ENCODE measurements at places on chromosomes 16 and 17.
A peak's percentile ranks its signal among the peaks of the same experiment; 100 is the strongest.

DNA sequence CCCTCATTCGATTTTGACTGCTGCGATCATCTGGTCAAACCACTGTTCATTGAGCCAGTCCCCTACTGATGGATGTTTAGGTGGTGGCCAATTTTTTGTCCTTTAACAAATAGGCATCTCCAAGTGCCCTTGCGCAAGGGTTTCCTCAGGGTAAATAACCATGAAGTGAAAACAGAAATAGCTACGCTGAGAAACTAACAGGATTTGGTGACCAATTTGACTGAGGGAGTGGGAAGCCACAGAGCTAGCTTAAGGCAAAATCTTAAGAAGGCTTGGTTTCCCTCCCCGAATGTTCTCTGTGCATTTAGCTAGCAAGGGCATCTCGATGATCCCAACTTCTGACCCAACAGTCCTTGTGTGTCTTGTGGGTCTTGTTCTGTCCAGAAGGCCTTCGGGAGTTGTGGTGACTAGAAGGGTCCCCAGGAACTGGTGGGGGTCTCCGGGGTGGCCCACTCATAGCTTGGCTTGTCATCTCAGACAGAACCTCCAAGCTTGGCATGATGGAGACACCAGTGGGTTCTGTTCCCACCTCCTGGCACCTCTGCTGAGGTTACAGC, 117.2 kb downstream of the SOCS1 start:
- DNase-seq, result no peak

DNA sequence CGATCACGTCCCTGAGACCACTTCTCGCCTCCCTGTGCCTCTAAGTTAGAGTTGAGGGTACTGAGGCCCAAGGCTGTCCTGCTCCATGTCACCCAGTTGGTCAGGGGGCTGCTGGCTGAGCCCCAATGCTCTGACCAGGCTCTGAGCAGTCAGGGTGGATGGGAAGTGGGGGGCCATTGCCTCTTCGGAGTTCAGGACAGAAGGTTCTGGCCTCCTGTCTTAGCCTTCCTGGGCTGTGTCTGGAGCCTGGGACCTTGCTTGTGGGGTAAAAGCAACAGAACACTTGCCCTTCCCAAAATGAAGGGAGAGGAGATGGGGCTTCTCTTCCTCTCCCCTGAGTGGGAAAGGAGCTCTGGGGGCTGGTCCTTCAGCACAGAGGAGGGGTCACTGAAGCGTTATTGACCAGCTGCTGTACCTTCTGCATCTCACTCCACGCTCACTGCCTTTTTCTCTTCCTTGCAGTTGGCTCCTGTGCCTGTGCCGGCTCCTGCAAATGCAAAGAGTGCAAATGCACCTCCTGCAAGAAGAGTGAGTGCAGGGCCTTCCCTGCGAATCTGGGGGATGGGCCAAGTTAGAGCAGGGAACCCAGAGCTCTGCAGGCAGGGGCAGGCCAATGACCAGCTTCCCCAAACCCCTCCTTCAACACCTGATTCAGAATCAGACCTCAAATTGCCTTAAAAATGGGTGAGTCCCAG, 580 bp downstream of the MT1X start:
- no peak for DNase-seq

- peak; percentile 10 for DNase-seq
These were observed 1.9 kb downstream of the HNF1B start for GRCh38 chr17:37742762-37743611.

GRCh38 chr17:30805944-30806456, 18.5 kb downstream of the CRLF3 start:
- no peak for DNase-seq

- DNase-seq, result no peak
These were observed 30.4 kb downstream of the CCDC182 start for GRCh38 chr17:57714665-57715180.

DNA sequence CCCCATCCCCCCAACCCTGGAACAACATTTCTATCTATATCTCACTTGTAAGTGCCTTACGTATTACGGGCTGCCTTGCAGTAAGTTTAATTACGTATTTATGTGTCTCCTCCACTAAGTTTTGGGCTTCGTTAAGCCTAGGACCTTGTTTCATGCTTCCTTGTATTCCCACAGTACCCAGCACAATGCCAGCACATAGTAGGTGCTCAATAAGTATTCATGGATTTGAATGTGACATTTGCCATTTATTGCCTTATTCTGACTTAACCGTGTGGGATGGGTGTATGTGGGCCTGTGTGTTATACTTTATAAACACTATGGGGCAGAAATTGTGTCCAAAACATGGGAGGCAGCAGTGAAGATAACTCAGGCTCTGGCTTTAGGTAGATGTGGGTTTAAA, 6.0 kb downstream of the COA3 start:
- DNase-seq, result no peak

DNA sequence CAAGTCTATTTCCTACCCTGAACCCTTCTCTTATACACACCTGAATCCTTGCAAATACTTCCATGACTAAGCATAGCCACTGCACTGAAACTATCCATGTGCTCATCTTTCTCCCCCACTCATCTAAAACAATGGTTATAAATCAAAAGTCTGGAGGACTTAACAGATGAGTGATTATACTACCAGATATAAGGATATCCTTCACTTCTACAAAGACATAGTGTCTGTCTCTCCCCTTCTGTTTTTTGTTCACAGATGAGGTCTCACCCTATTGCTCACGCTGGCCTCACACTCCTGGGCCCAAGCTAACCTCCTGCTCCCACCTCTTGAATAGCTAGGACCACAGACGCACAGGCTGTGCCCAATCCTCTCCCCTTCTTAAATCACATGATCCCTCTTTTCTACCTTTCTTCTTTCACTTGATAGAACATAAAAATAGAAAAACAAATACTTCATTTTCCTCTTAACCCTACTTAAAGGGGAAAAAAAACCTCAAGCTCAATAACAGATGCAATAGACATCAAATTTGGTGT, 19.2 kb downstream of the CEP112 start:
- DNase-seq, result no peak

DNA sequence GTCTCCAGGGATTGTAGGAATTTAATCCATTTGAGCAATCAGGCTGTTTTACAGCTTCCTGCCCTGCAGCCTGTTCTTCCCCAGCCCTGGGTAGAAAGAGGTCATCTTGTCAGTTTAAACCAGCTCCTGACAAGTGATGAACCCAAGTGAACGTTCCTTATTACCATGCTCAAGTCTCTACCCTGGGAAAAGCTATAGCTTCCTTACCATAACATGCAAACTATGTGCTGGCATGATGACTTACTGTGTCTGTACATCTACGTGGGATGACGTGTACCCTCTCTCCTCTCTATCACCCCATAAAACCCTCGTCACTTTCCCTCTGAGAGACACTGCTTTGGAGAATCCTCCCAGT, 452.2 kb downstream of the XYLT1 start:
- no peak for DNase-seq

DNA sequence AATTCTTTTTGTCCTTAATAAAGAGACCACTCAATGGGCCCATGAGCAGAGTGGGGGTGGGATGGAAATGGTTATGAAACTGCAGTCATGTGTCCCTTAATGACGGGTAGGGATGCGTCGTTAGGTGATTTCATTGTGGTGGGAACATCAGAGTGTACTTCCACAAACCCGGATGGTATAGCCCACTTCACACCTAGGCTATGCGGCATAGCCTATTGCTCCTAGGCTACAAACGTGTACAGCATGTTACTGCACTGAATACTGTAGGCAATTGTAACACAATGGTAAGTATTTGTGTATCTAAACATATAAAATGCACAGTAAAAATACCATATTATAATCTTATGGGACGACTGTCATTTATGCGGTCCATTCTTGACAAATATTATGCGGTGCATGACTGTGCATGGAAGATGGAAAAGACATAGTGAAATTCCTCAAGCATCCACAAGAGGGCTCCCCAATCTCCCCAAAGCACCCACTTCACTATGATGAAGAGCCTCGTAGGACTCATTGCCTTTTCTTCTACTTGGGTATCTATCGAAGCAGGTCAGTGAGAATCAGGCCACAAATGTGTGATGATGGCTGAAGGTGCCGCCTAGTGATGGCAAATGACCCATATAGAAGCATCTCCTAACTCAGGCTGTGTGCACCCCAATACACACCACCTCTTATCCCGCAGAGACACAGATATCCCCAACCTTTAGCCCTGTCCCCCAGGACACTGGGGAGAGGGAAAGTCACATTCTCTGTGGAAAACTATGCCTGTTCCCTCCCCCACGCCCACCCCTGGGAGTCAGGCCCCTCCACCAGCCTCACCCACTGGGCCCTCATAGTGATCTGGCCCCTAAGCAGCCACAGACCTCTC, 43.5 kb downstream of the TBX21 start:
- peak; percentile 44 for DNase-seq

GRCh38 chr17:17551361-17551760, 40.1 kb downstream of the PEMT start:
- DNase-seq, result no peak

DNA sequence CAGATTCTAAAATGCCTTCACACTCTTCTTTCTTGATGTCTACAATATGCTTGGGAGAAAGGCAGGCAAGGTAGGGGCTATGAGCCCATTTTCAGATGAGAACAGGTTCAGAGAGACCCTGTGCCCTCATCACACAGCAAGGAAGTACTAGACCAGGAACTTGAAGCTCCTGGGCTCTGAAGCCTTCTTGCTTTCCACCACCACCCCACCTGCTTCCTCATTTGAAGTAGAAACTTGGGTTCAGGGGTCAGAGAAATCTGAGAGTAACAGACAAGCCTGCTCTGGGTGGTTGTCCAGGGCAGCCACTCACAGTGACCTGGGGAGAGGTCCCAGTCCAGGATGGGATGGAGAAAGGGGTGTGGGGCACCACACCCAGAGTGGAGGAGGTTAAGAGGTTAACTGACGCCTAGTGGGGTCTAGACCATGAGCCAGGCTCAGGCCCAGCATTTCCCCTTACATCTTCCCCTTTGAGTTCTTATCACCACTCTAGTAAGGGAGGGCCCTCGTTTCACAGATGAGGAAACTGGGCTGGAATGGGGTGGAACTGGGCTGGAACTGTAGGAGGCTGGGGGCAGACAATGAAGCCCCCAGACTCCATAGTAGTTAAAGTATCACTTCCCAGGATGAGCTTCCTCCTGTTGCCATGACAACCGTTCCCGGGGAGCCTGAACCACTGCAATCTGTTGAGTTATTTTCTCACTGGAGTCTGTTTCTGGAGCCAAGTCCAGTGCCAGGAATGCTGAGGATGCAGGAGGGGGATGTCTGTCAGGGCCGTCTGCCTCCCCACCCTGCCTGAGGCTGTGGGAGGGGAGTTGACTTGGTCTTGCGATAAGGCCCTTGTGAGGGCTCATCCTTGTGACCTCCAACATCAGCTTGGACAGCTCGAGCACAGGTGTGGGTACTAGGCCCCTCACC, 16.2 kb upstream of the PHF12 start:
- DNase-seq, result no peak

DNA sequence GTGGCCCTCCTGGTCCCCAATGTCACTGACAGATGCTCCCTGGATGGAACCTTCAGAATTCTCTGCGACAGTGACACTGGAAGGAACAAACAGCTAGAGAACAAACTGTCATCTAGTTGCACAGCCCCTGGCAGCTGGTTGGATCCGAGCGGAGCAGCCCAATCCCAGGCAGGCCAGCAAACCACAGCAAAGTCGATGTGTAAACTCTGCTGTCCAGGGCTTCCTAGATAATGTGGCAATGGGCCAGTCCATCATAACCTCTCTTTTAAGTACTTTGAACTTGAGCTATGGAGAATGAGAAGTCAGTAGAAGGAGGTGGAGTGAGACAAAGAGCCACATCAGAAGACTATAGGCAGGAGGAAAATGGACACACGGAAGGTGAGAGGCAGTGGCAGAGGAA, 323.0 kb downstream of the CBLN1 start:
- no peak for DNase-seq

- peak; percentile 76 for DNase-seq
These were observed 20.9 kb downstream of the TNS4 start for GRCh38 chr17:40480501-40481003.

- DNase-seq, result no peak
These were observed 123.1 kb downstream of the LYRM1 start for GRCh38 chr16:21023509-21024202.

- no peak for DNase-seq
These were observed 115.0 kb downstream of the RAP1GAP2 start for GRCh38 chr17:2911035-2911754.

DNA sequence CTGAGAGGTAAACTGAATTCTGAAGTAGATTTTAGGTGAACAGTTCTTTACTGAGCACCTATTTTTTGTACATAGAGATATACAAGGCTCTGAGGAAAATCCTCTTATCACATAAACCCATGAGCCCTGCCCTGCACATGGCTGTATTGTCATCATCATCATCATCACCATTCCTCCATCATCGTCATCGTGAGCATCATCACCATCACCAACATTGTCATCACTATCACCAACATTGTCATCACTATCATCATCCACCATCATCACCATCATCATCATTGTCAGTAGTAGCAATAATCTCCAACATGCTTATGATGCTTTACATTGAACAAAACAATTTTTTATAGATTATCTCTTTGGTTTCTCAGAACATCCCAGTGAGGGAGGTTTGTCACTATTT, 20.7 kb downstream of the ASIC2 start:
- DNase-seq, result no peak

DNA sequence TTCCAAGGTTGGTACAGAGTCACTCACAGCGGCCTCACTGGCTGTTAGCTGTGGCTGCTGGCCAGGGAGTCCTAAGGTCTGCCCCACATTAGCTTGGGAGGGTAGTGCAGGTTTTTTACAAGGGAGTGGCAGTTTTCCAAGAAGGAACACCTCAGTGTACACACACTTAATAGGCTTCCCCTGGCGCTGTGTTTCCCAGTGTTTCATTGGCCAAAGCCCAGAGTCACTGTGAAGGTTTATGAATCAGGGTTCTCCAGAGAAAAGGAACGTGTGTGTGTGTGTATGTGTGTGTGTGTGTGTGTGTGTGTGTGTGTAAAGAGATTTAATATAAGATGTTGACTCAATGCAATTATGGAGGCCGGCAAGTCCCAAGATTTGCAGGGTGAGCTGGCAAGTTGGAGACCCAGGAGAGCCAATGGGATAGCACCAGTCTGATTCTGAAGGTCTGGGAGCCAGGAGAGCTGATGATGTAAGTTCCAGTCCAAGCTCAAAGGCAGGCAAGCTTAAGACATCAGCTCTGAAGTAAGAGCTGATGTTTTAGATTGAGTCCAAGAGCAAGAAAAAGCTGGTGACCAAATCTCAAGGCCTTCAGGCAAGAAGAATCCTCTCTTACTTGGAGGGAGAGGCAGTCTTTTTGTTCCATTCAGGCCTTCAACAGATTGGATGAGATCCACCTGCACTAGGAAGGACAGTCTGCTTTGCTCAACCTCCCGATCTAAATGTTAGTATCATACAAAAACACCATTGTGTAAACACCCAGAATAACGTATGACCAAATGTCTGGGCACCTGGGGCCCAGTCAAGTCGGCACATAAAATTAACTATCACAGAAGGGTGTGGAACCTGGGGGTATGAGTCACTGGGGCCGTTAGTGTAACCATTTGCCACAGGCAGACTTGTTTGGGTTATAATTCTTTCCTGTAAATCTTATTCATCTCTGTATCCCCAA, 206.8 kb downstream of the PRKCA start:
- DNase-seq, result no peak

DNA sequence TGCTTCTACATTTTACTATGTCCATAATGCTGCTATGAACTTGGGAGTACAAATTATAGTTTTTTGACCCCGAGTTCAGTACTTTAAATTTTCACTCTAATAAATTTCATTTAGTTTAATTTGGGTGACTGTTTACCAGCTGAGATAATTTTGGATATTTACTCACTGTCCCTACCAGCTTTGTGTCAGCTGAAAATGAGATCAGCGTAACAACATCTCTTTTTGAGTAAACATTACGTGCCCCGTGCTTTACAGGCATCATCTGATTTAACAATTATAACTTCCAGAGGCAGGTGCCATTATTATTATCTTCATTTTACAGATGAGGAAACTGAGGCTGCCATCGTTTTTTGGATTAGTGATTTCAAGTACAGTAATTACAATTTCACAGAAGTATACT, 15.0 kb downstream of the GFOD2 start:
- DNase-seq, result no peak

- no peak for DNase-seq
These were observed 140.2 kb upstream of the CIBAR2 start for GRCh38 chr16:85252461-85252860.

All from CD8-positive, alpha-beta memory T cell (primary cell).